CD4-positive, alpha-beta T cell (primary cell): ENCODE measurements at places on chromosomes 13 and 19.

- DNase-seq, result no peak
Measured at GRCh38 chr13:51912511-51913225, 50.9 kb downstream of the CCDC70 start.

DNA sequence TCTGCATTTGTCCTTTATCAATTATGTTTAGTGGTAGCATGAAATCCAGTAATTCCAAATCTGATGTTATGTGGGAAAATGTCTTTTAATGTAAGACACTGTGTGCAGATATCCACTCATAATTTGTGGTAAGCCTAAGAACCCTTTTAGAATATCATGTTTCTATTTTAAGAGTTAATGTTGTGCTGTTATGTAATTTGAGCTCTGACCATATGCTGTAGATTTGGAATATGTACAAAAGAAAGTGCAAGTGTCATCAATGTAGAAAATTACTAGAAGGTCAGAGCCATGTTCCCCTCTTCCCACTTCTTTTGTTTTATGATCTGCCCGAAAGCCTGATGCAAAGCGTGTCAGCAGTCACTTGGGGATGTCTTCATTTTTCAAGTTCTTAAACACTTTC is 44.5 kb downstream of the SCEL start:
- no peak for DNase-seq

GRCh38 chr19:4328243-4328990 is 10.2 kb downstream of the STAP2 start:
- peak; percentile 96 for DNase-seq

DNA sequence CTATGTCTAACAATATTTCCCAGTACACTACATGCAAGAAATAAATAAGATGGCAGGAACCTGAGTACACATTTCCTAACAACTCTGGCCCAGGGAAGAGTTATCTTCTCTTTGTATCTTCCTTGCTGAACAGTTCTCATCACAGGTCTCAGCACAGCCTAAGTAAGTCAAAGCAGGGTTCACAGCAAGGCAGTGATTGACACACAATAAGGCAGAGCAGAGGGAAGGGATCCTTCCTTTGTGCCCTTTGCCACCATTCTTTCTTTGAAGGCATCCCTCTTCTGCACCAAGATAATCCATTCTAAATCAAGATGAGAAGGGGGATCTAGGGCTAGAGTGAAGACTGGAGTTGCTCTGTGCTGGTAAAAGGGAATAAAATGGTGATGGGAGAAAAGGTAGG is 73.4 kb upstream of the TRPC4 start:
- no peak for DNase-seq

GRCh38 chr13:39910041-39910440 is 254.6 kb downstream of the COG6 start:
- no peak for DNase-seq

GRCh38 chr13:80161219-80161618 is 179.7 kb downstream of the SPRY2 start:
- no peak for DNase-seq

GRCh38 chr13:94657167-94657566 is 55.2 kb downstream of the SOX21 start:
- no peak for DNase-seq

- no peak for DNase-seq
Measured at GRCh38 chr13:74554569-74555275, 420.5 kb upstream of the KLF12 start.

GRCh38 chr19:32631381-32631780 is 43.6 kb downstream of the ANKRD27 start:
- no peak for DNase-seq
